GM23338 (cell line): ENCODE measurements at places on chromosomes 4 and X. TPM values are rescaled to one million over a fixed set of nuclear protein-coding genes. Genes with fewer than 3 reads are reported as not detected.

- no peak for DNase-seq
- no peak overlapping the region for H3K27ac ChIP-seq
- peaks cover 42% of the 10 kb centered on the region for H3K27me3 ChIP-seq
- peaks cover 37% of the 10 kb centered on the region for H3K4me1 ChIP-seq
- no peaks in the 10 kb centered on the region for H3K36me3 ChIP-seq
These were observed 2.8 kb downstream of the KIT start for GRCh38 chr4:54660591-54660990.

GRCh38 chr4:81491943-81492342, 20.2 kb upstream of the RASGEF1B start:
- no peaks in the 10 kb centered on the region for H3K36me3 ChIP-seq
- no peak overlapping the region for H3K27ac ChIP-seq
- no peaks in the 10 kb centered on the region for H3K27me3 ChIP-seq
- no peaks in the 10 kb centered on the region for H3K4me1 ChIP-seq
- no peak overlapping the region for H3K4me3 ChIP-seq
- no peak for DNase-seq

DNA sequence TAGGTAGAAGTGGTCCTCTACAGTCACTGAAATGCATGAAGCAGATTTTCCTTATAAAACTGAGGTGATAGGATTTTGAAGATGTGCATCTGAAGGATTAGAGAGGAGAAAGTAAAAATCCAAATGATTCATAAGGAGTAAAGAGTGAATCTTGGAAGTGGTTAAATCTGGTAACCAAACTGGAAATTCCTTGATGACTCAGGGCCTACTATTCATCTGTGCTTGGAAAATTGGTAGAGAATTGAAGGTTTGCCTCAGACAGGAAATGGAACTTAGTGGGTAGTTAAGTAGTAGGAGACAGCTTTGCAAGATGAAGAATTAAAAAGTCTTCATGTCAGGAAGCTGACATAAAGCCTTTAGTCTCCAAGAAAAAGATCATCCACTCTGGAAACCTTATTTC, 368.9 kb upstream of the CTSO start:
- no peaks in the 10 kb centered on the region for H3K4me1 ChIP-seq
- H3K27ac ChIP-seq = no peak overlapping the region
- H3K4me3 ChIP-seq = no peak overlapping the region
- no peaks in the 10 kb centered on the region for H3K27me3 ChIP-seq
- DNase-seq = no peak
- no peaks in the 10 kb centered on the region for H3K36me3 ChIP-seq

DNA sequence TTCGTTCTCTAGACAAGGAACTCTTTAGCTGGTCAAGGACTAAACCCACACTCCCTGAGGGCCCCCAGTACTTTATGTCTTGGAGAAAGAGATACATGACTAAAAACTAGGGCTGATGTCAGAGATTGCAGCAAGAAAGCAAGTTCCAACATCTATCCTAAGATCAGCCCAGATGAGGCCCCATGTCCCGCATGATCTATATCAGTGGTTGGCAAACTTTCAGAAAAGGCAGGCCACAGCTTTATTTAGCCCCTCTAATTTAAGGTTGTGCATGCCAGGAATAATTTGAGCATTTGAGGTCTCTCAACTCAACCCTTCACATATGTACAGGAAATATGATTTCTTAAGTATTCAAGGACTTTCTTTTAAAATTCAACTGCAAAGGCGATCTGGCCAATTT, 44.1 kb upstream of the FRMD7 start:
- H3K27me3 ChIP-seq = no peaks in the 10 kb centered on the region
- H3K4me3 ChIP-seq = no peak overlapping the region
- H3K27ac ChIP-seq = no peak overlapping the region
- H3K4me1 ChIP-seq = peaks cover 11% of the 10 kb centered on the region; the same call in 1 of the 2 replicates
- H3K36me3 ChIP-seq = no peaks in the 10 kb centered on the region

- H3K27ac ChIP-seq = no peak overlapping the region
- no peaks in the 10 kb centered on the region for H3K27me3 ChIP-seq
- no peaks in the 10 kb centered on the region for H3K4me1 ChIP-seq
- H3K4me3 ChIP-seq = no peak overlapping the region
- DNase-seq = no peak
These were observed 185.5 kb downstream of the RAB28 start for GRCh38 chr4:13298655-13299054.

GRCh38 chr4:87241336-87241735, 20.9 kb upstream of the KLHL8 start:
- no peak for DNase-seq
- H3K36me3 ChIP-seq = no peaks in the 10 kb centered on the region; the same call in 1 of the 2 replicates
- H3K4me1 ChIP-seq = no peaks in the 10 kb centered on the region
- H3K27me3 ChIP-seq = no peaks in the 10 kb centered on the region
- H3K27ac ChIP-seq = no peak overlapping the region
- no peak overlapping the region for H3K4me3 ChIP-seq

The THOC2 gene
- polyA plus RNA-seq = 103 and 138 TPM in 2 replicates

DNA sequence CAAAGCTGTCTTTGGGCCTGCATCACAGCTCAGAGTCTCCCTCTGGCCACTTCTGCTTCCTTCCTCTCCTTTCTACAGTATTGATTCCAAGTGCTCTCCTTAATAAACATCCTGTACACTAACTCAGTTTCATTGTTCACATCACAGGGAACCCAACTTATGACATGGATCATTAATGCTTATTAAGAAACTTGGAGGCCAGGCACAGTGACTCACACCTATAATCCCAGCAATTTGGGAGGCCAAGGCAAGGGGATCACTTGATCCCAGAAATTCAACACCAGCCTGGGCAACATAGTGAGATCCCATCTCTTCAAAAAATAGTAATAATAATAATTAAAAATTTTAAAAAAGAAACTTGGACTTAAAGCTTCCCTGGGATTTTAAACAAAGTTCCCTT, 89.2 kb upstream of the EFHC2 start:
- H3K27me3 ChIP-seq = no peaks in the 10 kb centered on the region
- DNase-seq = peak; percentile 27
- no peaks in the 10 kb centered on the region for H3K4me1 ChIP-seq
- H3K4me3 ChIP-seq = no peak overlapping the region

DNA sequence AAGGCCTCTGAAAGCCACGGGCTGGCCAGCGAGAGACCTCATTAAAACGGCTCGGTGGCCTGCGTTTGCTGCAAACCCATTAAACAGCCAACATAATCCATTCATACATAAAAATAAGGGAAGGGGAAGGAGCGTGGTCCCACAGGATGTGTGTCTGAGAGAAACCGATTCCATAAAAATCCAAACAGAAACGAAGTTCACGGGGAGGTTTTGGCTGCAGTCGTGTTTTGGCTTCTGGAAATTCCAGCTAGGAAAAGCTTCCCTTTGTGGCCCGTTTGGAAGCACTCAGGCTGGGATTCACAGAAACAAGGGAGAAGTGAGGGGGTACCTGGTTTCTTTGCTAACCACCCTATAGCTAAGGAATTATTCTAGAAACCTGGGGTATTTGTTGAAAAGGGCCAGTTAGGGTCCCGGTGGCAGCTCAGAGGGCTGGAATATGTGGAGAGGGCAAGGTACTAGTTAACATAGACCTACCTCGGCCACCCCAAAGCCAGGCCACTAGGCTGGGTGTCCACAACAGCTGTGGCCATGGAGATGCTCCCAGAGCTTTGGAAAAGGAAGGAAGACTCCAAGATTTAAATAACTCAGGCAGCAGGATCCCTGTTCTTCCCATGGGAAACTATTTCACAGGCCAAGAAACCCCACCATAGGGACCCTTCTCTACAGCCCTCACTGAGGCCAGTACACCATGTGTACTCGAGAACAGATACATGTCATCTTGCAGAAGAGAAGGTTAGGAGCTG, 166.8 kb downstream of the BCOR start:
- H3K4me1 ChIP-seq = no peaks in the 10 kb centered on the region
- H3K36me3 ChIP-seq = no peaks in the 10 kb centered on the region
- H3K27me3 ChIP-seq = no peaks in the 10 kb centered on the region
- no peak overlapping the region for H3K4me3 ChIP-seq
- no peak overlapping the region for H3K27ac ChIP-seq

The EDA2R gene
- polyA plus RNA-seq = 5.0 and 6.0 TPM in 2 replicates
